ENCODE measurements at places on chromosomes 2 and 18.

- DNase-seq = peak; percentile 24
Observed at GRCh38 chr18:79926715-79927606, 24.5 kb downstream of the SLC66A2 start.

DNA sequence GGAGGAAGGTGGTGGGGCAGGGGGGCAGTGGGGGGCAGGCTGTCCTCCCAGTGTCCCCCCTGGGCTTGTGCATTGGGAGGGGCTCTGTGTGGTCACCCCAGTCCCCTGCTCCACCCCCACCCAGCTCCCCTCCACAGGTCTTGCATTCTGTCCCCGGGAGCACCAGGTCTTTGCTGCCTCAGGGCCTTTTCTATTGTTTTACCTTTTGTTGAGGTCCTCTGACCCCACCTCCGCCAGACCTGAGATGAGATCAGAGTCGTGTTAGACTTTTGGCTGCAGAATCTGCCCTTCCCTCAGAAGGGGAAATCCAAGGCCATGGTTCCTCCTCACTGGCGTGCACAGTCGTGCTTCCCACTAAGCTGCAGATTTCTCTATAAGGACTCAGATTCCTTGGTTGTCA, 20.8 kb downstream of the ATG4B start:
- DNase-seq = no peak

- no peak for DNase-seq
Observed at GRCh38 chr2:104867813-104868504, 14.0 kb downstream of the POU3F3 start.

DNA sequence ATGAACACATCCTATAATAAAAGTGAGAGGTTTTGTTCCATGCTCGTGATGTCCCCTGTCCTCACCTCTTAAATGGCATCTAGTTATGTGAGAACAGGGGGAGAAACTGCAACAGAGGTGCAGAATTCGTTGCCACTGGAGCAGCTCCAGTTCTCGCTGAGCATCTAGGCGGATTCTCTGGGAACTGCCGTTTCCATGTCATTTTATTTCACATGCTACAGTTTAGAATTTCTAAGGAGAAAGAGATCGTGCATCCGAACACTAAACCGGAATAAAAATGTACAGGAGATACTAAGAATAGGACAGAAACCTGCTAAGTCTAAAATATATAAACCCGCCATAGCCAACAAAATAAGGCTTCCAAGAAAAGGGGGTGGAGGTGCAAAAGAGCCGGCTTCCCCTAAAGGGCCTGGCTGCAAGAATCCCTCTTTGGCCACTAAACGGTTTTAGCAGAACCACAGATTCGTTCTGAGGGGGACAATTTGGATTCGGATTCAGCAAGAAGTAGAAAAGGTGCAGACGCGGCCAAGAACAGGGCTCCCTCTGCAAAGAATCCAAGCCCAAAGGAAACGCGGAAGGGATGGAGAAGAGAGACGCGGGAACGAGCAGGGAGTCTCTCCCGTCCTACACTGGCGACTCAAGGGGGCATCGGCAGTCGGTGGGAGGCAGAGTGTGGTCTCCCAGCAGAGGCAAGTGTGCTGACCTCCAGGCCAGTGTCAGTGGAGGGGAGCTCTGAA, 1.3 kb downstream of the TMEM163 start:
- no peak for DNase-seq
